ENCODE measurements at places on chromosomes 2 and 18. TPM values are rescaled to one million over a fixed set of nuclear protein-coding genes. Genes with fewer than 3 reads are reported as not detected.

DNA sequence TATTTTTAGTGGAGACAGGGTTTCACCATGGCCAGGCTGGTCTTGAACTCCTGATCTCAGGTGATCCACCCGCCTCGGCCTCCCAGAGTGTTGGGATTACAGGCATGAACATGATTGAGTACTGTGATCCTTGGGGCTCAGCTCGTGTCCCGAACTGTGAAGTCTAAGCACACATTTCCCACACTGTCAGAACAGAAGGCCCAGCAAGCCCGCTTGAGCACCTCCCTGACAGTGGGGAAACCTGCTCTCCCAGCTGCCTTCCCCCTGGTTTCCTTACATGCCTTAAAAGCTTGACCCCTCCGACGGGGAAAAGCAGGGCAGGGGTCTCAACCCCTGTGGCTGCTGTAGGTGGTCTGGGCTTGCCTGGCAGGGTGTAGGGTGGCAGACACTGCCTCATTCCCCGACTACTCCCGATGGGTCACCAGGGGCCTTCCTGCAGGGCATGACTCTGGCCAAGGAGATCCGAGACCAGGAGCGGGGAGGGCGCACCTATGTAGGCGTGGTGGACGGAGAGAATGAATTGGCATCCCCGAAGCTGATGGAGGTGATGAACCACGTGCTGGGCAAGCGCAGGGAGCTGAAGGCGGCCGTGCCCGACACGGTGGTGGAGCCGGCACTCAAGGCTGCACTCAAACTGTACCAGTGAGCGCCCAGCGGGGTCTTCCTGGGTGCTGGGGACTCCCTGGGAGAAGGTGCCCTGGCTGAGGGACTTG is 10.1 kb downstream of the VIL1 start:
- no peak for DNase-seq

DNA sequence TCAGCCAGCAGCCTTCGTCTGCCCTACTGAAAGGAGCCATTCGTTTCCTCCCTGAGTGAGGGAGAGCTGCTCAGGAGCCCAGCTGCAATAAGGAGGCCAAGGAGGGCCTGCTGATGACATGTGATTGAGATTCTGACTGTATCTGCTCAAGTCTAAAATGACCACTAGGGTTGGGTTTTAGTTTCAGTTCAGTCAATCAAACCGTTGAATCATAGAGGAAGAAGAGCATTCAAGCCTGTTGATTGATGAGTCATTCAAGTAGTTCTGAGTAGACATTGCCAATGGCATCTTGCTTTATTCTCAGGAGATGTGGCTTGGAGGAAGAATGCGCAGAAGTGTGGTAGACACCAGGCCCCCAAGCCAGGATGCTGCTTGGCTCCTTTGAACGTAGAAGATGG is 19.9 kb upstream of the BCL2L11 start:
- no peak for DNase-seq

DNA sequence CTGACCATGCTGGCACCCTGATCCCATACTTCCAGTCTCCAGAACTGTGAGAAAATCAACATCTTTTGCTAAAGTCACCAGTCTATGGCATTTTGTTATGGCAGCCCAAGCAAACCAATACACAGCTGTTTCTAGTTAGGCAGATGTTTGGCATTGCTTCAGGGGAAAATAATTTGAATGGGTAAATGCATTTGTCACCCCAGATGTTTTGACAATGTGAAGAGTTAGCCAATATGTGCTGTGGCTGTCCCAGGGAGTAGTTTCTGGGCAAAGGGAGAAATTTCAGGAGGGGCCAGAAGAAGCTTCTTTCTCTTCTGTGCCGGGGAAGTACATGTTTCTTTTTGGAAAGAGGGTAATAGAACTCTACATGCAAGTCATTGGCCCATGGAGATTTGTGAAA is 619.0 kb downstream of the SLC4A3 start:
- DNase-seq: no peak

DNA sequence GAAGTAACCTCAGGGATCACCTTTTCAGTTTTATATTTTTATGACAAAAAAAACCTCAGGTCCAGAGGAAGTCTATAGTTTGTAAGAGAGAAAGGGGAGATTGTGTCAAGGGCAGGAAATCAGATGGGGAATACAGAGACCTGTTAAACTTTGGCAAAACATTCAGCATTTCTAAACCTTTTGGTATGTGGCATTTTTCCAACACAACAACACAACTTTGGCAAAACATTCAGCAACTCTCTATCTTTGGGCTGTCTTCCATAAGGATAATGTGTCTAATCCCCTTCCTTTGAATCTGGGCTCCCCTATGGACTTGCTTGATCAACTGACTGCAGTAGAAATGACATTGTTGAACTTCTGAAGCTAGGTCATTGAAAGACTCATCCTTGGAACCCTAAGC is 220.6 kb upstream of the CCDC68 start:
- no peak for DNase-seq

DNA sequence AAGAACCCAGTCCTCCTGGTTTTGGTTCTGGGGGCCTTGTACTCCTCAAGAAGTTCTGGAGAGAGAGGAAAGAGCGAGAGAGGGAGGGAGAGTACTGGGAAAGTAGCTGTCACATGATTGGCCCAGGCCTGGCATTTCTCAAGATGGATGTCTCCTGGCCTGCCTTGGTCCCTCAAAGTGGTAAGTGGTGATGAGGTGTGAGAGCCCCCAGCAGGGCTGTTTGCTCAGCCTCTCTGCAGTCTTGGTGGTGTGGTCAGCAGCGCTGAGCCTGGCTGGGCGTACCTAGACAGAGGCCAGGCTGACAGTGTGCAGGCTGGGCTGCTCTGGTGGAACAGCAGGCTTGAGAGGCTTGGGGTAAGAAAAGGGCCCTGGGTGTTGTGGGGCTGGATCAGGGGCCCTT is 2.5 kb downstream of the SPEG start:
- no peak for DNase-seq

DNA sequence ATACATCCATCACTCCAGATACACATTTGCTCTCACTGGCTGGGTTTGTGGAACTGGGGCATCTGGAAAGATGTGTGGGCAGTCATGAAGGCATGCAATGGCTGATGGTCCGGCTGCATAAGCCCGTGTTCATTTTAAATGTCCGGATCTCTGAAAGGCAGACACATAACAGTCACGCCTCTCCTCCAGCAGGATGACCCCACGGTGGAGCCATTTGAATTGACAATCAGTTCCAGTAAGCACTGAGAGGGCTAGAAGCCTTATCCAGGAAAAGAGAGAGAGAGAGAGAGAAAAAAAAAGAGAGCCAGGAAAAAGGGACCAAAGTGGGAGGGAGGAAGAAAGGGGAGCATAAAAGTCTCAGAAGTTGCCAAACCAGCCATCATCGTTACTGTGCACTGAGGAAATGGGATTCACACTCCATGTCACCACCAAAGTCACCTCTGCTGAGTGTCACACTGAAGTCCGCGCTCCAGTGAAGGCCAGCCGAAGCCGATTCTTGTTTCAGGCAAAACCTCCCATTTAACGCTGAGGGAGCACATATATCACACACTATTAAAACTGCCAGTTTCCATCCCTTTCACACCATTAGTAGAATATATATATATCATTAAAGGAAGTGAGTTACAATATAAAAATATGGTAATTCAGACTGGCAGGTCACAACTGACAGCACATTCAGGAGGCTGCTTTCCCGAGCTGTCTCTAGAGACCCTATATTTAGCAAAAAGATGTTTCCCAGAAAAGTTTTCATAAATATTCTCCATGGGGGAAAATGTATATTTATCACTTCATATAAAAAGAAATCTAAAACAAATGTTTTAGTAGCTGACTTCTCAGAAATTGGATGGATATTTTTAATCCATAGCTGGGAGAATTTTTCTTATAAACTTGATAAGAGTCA is 142.0 kb downstream of the ACTR3 start:
- DNase-seq: no peak

DNA sequence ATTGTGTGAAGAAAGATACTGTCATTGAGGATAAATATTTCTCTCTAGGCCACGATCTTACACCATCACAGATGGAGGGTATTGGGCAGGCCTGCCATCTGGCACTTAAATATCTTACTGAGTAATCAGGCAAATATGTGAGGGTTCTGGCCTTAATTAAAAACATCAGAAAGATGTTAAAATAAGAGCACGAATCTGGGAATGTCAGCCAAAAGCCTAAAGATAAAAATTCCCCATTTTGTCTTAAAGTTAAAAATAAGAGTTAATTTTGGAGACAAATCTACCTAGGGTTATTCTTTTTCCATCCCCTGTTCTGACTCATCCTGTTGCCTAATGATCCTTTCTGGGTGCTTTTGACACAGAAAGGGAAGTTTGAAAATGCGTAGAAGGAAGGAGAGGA is 121.0 kb downstream of the SUCLG1 start:
- no peak for DNase-seq

- no peak for DNase-seq
Measured at GRCh38 chr2:177520324-177520723, 127.8 kb downstream of the AGPS start.

The CLHC1 gene
- total RNA-seq: 12.3 TPM

The TUBA4B gene
- total RNA-seq: not detected

The APLF gene
- 3.8 TPM for total RNA-seq

The MROH2A gene
- total RNA-seq: not detected

The HOXD10 gene
- not detected for total RNA-seq

The NRBP1 gene
- total RNA-seq: 98.0 TPM

The GRHL1 gene
- total RNA-seq: 1.4 TPM

All from activated T-helper 2 cell treated with anti-CD3 and anti-CD28 coated beads, Interferon-gamma antibody, Interleukin-2, Interleukin-4, amounts not matched to agents 10 μg/mL and 5 μg/mL and 100 μg/mL, durations not matched to agents 14 hours and 24 hours and 36 hours (primary cell).